SK-N-DZ (cell line): ENCODE measurements at places on chromosomes 2 and 18.
A peak's percentile ranks its signal among the peaks of the same experiment; 100 is the strongest.

GRCh38 chr2:13492262-13492661 is 775.5 kb downstream of the TRIB2 start:
- no peak for DNase-seq

GRCh38 chr18:10142496-10143160 is 228.8 kb downstream of the VAPA start:
- DNase-seq: no peak

GRCh38 chr18:28767727-28768211 is 590.8 kb upstream of the CDH2 start:
- DNase-seq: peak; percentile 63

- peak; percentile 47 for DNase-seq
Measured at GRCh38 chr2:60998628-60999545, 18.6 kb upstream of the PEX13 start.

DNA sequence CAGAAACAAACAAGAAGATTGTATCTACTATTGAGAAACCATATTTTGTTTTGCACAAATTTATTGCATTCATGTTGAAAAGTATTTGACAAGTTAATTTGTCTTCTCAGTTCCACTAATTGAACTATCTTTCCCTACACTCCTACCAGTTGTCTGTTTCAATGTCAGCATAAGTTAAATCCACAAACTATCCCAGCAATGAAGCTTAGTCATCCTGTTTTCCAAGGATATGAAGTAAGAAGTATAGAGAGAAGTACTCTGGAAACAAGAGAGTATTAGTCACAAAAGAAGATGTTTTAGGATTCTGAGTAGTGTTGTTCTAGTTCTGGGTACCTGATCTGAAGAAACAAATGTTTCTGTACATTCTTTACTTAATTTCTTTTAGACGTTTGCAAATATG is 261.6 kb upstream of the ZNF804A start:
- no peak for DNase-seq

GRCh38 chr18:39806525-39806924 is 2148.5 kb upstream of the PIK3C3 start:
- DNase-seq: no peak

GRCh38 chr2:239739206-239739605 is 285.9 kb downstream of the NDUFA10 start:
- DNase-seq: no peak

DNA sequence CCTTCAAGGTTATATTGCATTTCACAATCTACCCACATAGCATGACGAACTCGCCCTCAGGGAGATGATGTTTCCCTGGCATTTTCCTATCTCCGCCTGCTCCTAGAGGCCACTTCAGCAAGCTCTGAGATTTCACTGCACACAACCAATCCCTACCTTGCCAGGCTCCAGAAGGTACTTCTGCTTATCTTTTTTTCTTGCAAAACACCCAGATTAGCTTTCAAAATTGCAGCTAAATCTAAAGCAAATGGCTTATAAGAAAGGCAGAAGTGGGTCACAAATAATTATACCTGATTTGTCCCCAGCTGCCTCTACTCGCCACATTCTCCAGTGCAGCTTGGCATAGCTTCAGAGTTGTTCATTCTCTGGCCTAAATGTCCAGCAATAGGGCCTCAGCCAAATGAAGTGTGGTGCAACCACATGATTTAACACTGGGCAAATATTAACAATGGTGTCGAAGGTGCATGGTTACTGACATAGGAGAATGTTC is 32.4 kb upstream of the MRPL19 start:
- DNase-seq: no peak

GRCh38 chr2:53033411-53033810 is 734.2 kb upstream of the CHAC2 start:
- no peak for DNase-seq

- DNase-seq: no peak
Measured at GRCh38 chr2:24592441-24593100, 101.5 kb downstream of the NCOA1 start.

- DNase-seq: no peak
Measured at GRCh38 chr2:130370490-130370889, 14.6 kb downstream of the PTPN18 start.

DNA sequence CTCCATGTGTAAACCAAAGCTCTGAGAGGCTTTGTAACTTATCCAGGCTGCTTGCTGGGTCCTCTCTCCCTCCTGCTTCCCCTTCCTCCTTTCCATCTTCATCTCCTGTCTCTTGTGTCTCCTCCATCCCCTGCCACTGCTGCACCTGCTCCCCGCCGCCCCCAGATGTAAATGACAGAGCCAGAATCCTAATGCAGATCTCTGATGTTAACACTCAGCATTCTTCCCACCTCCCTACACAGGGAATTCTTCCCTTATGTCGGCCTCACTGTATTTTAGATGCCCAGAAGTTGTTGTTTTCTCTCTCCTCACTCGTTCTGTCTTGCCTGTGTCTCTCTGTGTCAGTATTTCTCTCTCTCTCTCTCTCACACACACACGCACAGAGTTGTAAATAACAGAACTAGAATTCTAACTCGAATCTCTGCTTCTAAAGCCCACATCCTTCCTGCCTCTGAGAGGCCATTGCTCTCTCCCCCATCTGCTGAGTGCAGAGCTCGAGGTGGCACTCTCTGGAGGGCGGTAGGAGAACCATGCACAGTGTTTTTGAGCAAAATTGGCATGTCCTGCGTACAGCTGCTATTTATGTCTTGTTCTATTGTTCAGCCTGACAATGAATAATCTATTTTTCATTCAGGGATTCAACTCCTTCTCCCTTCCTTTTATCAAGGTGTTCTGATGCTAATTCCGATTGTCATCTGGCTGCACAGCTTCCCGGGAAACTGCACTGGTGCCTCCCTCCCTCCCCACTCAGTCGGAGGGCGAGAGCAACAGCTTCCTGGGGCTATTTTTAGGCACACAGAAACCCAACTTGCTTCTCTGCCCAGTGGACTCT is 219.9 kb downstream of the SH3RF3 start:
- DNase-seq: no peak

- peak; percentile 77 for DNase-seq
Measured at GRCh38 chr18:57881818-57882413, 78.8 kb upstream of the ATP8B1 start.

DNA sequence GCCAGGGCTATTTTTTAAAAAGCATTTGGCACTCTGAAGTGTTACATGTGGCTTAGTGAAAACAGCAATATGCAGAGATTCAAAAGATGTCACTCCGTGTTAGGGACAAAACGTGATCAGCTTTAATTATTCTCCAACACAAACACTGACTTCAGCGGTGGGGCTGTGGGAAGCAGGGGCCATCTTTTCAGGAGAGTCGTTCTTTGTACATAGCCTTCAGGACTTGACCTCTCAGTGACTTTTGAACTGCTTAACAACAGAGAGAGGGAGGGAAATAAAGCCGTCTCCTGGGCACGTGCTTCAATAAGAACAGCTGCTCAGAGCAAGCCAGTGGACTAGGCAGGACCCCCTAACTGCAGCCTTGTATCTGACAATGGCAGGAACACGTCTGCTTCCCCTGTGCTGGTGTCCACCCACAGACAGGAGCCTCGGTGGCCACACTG is 95.0 kb upstream of the HDAC4 start:
- no peak for DNase-seq

- no peak for DNase-seq
Measured at GRCh38 chr2:159169187-159169586, 117.3 kb downstream of the WDSUB1 start.

DNA sequence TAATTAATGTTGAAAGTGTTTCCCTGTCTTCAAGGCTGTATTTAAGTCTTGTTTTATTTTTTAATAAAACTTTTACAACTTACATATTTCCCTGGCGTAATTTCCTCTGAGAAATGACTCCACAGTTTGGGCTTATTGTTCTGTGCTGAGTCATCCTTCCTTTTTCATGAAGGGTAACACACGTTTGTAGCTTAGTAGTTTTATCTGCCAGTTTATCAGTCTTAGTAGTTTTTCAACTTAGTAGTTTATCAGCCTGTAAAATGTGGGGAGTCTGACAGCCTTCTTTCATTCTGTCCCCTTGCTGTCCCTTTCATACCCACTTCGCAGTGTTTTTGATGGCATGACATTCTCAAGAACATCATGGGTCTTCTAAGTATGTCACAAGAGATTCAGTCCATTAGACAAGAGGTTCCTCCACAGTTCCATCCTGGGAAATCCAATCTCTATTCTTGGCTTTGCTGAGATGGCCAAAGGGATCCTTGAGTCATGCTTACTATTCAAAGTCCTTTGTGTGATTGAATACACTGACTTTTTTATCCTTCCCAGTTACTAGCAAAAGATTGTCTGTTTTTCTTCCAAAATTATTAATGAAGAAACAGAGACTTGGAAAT is 60.0 kb upstream of the SGPP2 start:
- DNase-seq: no peak

- DNase-seq: no peak
Measured at GRCh38 chr2:172308253-172308935, 119.0 kb upstream of the ITGA6 start.

- DNase-seq: peak; percentile 43
Measured at GRCh38 chr2:73020657-73021370, 50.7 kb downstream of the SFXN5 start.

DNA sequence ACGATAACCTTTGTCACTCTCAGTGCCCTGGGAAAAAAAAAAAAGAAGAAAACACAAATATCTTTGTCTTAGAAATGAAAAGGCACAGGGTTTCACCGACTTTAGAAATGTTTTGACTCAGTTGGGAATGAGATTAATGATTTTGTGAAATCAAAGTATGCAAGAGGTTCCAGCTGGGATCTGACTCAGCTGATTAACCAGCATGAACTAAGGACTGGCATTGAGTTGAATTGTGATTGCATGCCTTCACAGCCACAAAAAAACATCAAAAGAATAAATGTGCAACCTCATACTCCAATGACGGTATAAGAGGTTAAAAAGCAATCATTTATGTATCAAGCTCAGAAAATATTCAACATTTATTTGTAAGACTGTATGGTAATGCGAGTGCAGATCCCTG is 566.6 kb upstream of the DSEL start:
- DNase-seq: no peak

GRCh38 chr18:402129-402528 is 98.4 kb downstream of the COLEC12 start:
- no peak for DNase-seq

GRCh38 chr18:58132595-58133261 is 88.7 kb downstream of the NEDD4L start:
- no peak for DNase-seq

DNA sequence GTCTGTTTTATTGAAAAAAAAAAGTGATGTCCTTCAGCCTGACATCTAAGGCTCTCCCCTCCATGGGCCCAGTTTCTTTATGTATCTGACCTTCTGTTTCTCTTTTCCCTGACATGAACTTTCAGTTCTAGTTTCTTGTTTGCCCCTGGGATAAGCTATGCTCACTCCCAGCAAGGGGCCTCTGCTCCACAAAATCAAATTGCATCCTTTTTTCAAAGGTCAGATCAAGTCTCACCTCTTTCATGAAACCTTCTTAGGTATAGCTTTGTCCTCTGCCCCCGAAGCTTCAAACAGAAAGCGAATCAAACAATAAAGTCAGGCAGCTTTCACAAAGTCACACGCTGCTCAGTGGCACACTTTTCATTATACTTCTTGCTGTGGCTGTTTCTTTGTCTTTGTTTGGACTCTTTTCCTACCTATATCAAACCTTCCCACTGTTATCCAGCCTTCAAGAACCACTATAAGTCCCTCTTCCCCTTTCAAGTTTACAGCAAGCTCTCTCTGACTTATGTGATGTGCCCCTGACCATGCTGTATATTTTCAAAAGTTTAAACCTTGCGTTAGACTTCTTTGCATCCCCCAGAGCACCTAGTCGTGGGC is 23.3 kb downstream of the MAP3K19 start:
- DNase-seq: no peak

DNA sequence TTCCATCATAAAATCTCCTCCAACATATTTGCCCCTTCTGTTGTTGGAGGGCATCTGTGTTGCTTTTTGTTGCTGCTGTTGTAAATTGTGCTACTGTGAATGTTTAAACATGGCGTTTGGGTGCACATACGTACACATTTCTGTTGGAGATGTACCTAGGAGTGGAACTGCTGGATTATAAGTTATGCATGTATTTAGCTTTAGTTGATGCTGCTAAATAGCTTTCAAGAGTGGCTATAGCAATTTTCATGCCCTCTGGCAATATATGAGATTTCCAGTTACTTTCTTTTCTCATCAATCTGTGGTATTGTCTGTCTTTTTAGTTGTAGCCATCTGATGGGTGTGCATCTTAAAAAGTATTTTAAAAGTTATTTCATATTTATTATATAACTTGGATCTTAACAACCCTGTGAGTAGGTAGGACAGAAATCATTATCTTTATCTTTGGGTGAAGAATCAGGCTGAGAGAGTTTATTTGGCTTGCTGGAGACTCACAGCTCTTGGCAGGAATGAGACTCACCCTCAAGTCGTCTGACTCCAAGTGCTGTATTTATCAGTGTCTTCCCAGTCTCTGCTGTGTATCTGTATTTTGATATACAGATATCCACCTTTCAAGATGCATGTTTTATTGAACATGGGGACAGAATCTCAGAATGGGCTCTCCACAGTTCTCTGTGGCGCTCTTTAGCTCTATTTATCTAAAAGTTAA is 16.9 kb downstream of the ZNF236 start:
- DNase-seq: no peak

DNA sequence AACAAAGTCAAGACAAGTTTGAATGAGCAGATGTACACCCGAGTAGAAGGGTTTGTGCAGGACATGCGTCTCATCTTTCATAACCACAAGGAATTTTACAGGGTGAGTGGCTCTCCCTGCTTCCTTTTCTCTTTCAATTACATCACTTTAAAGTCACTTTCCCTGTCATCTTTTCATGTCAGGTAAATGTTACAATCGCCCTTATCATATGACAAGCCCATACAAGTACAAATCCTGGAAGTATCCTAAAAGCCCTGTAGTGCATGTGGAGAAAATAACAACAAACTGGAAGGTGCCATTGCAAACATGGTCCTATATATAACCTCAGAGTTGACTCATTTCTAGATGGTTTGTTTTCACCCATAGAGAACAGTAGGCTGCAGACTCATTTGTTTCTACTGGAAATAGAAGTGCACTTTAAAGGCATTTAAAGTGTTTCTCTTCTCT is 126.0 kb downstream of the SP100 start:
- DNase-seq: no peak

GRCh38 chr2:82752396-82752795 is 1706.7 kb downstream of the SUCLG1 start:
- no peak for DNase-seq

DNA sequence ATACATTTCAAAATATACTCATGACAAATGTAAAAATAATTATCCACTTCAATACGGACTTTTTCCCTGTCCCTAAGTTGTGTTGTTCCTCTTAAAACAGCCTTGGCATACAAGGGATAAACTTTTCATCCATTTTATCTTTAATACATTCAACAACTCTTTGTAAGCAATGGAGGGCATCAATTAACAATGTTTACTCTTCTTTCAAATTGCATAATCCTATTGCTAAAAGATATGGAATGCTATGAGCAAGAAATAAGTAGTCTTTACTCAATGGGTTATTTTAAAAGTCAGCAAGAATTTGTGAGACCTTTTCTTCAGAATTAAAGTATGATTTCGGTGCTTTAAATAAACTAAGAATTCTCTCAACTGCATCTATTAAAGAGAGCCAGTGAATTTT is 41.9 kb downstream of the SCN9A start:
- no peak for DNase-seq

DNA sequence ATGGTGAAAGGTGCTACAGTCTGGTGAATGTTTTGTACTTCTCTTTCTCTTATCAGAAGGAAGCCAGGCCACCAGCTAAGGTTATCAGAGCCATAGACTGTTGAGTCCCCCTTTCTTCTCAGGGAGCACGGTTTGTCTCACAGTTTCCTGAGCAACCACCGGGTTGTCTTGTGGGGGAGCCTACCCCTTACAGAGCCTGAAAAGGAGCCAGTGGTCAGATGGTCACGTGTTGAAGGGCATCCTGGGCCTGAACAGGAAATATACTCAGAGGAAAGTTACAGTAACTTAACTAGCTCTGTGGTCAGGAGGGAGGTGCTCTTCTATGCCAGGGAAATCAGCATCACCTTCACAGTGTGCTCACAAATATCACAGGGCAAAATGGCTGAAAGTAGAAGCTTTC is 11.6 kb downstream of the CD28 start:
- no peak for DNase-seq
